ENCODE measurements at places on chromosomes 7 and 10. TPM values are rescaled to one million over a fixed set of nuclear protein-coding genes. Genes with fewer than 3 reads are reported as not detected.
A peak's percentile ranks its signal among the peaks of the same experiment; 100 is the strongest.

LRRC4 gene
- not detected for total RNA-seq

NODAL gene
- total RNA-seq: not detected

HOXA11 gene
- 0.18 TPM for total RNA-seq

TBXAS1 gene
- total RNA-seq: 1.5 TPM

CALU gene
- total RNA-seq: 30.9 TPM

PAX4 gene
- not detected for total RNA-seq

ARPC1B gene
- 307 TPM for total RNA-seq

IFIT2 gene
- total RNA-seq: 39.2 TPM

LRIT1 gene
- not detected for total RNA-seq

IFIT5 gene
- 11.7 TPM for total RNA-seq

LIPJ gene
- not detected for total RNA-seq

DNA sequence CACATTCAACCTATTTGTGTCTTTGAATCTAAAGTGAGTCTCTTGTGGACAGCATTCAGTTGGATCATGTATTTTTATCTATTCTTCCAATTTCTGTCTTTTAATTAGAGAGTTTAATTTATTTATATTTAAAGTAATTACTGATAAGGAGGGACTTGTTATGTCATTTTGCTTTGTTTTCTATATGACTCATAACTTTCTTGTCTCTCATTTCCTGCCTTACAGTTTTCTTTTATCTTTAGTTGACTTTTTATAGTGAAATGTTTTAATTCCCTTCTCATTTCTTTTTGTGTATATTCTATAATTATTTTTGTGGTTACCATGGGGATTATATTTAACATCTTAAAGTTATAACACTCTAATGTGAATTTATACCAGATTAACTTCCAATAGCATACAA, 7.3 kb upstream of the ZNF518A start:
- DNase-seq: no peak

- no peak for DNase-seq
Observed at GRCh38 chr10:77479586-77479985, 158.0 kb downstream of the KCNMA1 start.

DNA sequence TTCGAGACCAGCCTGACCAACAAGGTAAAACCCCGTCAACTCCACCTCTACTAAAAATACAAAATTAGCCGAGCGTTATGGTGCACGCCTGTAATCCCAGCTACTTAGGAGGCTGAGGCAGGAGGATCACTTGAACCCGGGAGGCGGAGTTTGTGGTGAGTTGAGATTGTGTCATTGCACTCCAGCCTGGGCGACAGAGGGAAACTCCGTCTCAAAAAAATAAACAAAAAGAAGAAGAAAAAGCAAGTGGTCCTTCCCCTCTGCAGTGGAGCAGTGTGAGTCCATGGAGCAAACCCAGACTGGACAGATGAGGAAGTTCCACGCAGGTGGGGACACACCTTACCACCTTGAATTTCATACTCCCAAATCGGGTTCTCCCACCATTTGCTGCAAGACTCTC, 13.1 kb upstream of the SERPINE1 start:
- DNase-seq: no peak

DNA sequence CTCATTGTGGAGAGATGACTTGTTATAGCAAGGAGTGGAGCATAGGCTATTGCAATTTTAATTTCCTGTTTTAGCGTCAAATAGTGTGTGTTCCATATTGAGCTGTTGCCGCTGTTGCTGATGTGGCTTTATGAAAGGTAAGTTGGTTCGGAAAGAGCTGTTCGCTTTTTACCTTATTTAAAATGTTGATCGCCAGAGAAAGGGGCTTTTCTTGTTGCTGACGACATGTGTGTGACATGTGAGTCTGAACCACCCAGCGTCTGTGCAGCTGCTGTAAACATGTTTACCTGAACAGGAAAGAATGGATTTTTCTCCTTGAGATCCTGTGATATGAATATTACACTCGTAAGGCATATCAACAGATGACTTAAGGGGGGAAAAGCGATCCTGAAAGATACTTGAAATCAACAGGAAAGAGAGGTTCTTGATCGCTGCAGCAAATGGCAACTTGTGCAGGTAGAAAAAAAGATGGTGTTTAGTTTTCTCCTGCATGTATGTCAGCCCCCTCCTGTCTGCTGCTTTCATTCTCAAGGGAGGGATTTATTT, 2.5 kb downstream of the ZEB1 start:
- peak; percentile 40 for DNase-seq

GRCh38 chr10:73999703-74000102, 1.8 kb downstream of the VCL start:
- DNase-seq: no peak

- no peak for DNase-seq
Observed at GRCh38 chr10:109992485-109992884, 15.3 kb upstream of the ADD3 start.

DNA sequence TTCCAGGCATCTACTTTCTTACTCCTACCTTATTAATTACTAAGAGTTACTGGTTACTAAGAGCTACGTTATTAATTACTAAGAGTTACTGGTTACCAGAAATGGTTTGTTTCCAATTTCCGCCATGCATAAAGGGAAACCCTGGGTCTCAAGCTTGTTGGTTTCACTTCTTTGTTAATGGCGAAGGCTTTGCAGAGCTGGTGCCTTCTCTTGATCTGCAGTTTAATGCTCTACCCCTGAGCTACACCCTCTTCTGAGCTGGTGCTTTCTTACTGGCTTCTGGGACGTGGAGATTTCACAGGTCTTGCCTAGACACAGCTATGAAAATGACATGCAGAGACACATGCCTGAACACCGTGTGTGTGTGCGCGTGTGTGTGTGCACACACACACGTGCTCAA, 560 bp downstream of the CPA4 start:
- DNase-seq: no peak

- DNase-seq: no peak
Observed at GRCh38 chr10:88315755-88316154, 267.4 kb downstream of the RNLS start.

GRCh38 chr7:47743965-47744591, 162.2 kb upstream of the TNS3 start:
- no peak for DNase-seq

GRCh38 chr7:157459966-157460365, 123.2 kb downstream of the DNAJB6 start:
- no peak for DNase-seq

GRCh38 chr10:90435296-90435695, 422.5 kb downstream of the HTR7 start:
- no peak for DNase-seq

GRCh38 chr10:123835575-123835974, 56.0 kb downstream of the CPXM2 start:
- DNase-seq: no peak

GRCh38 chr7:120813089-120813488, 44.9 kb downstream of the TSPAN12 start:
- DNase-seq: no peak

DNA sequence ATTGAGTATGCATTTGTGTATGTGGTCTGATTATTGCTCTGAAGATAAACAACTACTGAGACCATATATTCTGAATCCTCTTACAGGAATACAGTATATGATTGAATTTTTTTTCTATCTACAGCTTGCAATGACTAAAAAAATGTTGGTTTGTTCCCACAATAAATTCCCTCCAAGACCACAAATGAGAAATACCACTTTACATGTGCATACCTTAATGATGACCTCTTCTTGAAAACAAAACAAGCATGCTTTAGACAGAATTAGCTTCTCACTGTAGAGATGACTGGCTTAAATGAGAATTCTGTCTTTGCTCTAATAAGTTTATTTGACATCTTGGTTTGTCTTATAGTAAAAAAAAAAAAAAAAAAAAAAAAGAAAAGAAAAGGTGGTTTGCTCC, 241.5 kb downstream of the PCDH15 start:
- DNase-seq: no peak

DNA sequence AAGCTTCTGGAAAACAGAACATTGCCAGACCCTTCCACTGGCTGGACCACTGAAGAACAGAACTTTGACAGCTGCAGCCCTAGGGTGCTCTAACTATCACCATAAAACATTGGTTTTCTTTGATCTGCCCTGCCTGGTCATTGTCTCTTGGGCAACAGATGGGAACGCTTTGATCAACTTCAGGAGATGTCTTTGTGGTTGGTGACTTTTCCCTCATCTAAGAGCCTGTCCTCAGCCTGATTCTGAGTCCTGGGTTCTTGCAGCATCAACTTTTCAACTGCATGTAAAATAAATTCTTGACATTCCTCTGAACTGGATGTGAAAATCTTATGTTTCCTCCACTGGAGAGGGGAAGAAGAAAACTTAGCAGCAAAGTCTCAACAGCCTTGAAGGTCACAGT, 53.1 kb upstream of the ZNRF2 start:
- no peak for DNase-seq

DNA sequence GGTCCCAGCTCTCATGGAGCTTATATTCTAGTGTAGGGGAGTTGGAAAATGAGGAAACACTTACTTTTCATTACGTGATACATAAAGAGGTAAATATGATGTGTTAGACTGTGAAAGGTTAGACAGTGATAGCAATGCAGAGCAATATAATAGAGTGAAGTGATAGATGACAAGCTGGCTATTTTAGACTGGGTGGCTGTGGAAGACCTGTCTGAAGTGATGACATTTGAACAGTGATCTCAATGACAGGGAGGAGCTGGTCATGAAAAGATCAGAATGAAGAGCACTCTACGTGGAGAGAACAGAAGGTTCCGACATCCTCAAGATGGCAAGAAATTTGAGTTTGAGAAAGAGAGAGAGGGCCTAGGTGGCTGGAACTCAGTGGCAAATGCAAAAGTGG, 118.9 kb upstream of the MKLN1 start:
- DNase-seq: no peak

GRCh38 chr7:89308535-89308934, 513.0 kb upstream of the TEX47 start:
- no peak for DNase-seq

DNA sequence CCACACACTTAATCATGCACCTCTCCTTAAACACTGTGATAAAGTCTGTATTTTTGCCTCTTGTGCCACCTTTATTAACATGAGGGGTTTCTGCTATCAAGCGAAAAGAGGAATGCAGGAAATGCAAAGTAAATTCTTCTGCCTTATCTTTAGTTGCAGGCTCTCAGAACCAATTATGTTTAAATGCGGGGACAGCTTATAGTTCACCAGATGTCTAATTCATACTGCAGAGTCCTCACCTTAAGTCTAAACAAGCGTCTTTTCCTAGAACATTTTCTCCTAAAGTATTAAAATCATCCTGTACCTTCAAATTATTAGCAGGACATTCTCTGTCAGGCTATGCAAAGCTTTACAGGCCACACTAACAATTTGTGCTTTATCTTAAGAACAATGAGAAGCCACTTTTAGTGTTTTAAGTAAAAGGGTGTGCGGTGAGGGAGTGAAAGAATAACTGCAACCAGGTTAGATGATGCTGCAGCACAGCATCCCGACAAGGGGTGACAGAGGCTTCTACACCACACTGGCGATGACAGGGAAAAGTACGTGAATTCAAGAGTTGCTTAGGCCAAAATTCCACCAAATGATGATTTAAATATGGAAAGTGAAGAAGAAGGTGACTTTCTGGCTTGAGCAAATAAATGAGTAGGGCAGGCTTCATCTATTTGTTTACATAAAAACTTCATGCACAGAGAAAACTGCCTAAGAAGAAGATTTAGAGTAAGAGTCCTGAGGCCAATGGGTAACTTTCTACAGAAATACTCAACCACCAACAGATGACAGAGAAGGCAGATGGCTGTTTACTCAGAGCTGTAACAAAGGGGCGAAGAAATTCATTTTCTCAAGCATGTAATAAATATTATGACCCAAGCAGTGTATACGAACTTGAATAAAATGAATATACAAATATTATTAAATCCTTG, 36.0 kb downstream of the EZH2 start:
- no peak for DNase-seq

DNA sequence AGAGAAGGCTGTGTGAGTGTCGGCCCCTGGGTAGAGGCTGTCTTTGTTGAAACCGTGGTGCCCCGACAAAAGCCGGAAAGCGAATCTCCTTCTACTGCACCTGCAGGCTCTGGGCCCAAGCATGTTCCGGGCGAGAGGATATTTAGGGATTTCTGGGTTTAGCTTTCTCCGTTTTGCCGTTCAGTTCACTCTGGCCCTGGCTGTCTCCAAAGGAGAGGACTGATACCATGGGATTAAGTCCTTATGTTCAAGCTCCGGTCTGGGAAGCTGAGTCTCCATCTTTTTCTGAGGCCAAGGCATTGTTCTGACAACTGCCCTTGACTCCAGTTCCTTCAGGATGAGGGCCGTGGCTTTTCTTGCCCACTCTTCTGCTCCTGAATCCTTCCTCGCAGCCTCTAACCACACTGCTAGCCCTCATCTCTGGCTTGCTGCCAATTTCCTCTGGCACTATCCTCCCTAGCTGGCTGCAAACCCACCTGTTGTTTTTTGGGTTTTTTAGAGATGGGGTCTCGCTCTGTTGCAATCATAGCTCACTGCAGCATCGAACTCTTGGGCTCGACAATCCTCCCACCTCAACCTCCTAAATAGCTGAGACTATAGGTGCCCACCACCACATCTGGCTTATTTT, 206.8 kb downstream of the SKIDA1 start:
- DNase-seq: no peak

- DNase-seq: no peak
Observed at GRCh38 chr7:80851896-80852476, 66.9 kb downstream of the SEMA3C start.

DNA sequence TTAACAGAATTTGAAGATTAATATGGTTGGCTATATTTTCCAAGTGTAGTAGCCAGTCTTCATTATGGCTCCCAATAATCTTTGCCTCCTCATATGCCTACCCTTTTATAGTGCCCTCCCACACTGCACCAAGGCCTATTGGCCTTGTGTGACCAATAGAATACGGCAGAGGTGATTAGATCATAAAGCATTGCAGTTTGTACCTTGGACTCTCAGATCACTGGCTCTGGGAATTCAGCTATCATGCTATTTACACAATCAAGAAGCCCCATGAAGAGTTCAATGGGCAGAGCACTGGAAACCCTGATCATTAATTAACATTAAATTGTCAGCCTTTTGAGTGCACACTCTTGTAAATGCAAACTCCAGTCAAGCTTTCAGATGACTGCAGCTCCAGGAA, 154.5 kb upstream of the MAGI2 start:
- no peak for DNase-seq

DNA sequence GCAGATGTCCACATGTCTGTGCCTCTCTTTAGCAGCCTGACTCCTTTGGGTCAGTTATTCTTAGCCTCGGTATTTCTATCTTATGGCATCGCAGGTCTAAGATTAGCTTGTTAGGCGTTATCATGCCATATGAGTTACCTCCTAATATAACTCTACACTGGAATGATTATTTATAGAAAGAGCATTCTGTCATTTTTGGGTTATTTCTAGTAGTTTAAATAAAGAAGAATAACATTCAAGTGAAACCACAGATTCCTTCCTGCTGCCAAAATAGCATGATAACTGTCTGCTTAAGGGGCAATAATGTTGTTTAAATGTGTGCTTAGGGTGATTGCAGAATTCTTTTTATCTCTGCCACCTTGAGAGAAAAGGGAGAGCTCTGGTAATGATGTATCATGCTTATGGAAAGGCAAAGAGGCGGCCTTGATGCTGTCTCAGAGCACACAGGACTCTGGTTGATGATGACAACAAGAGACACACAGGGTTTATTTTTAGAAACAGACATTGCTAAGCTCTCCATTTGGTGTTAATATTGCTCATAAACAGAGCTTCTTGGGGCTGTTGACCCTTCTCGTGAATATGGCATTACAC, 10.4 kb downstream of the HDAC9 start:
- no peak for DNase-seq

GRCh38 chr7:125563964-125564529, 634.4 kb upstream of the POT1 start:
- no peak for DNase-seq

Data from activated CD8-positive, alpha-beta T cell treated with anti-CD3 and anti-CD28 coated beads for 36 hours (primary cell).